Neural crest cell (in vitro differentiated cells): ENCODE measurements at places on chromosomes 5 and 9.

DNA sequence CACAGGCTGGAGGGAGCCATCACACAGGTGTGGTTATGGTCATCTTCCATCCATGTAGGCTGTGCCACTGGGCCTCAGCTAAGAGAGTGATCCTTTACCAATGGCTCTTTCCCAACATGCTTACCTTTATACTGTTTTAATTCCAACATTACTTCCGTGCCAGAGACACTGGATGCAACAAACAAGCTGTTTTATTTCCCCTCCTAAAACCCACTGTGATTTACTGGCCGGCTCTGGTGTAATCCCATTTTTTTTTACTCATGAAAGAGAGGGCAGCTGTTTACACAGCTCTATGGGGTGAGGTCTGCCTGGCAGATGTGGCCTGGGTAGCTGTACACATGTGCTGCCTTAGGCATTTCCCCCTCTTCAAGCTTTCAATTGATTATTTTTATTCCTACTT is 58.5 kb downstream of the MACROH2A1 start:
- no peak for DNase-seq

GRCh38 chr5:143543358-143544255 is 140.1 kb upstream of the NR3C1 start:
- no peak for DNase-seq

DNA sequence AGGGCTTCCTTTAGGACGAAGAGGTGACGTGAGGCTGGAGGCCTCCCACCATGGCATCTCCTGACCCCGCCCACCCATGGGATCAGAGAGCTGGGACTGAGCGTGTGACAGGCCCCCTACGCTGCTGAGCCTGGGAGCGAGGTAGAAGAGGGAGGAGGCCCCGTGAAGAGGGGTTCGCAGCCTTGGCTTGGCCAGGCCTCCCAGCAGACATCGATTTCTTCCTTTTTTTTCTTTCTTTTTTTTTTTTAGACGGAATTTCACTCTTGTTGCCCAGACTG is 39.5 kb downstream of the PTGES start:
- DNase-seq, result no peak

DNA sequence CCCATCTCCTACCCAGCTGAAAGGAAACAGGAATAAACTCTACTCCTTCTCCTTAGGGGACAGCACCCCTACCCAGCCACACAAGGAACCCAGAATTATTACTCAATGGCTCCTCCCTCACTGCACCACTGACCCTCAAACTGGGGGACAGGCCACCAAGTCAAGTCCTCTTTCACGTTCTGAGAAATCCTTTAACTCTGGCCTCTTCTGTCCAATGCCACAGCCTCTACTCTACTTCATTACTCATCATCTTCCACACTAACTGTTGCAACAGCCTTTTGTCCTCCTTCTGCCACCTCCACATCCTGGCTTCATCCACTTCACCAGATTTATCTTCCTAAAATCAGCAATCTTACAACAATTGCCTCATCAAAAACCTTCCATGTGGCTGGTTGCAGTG is 6.8 kb downstream of the TTC39B start:
- DNase-seq, result no peak

GRCh38 chr5:106127985-106128384 is 1542.8 kb downstream of the EFNA5 start:
- no peak for DNase-seq
